Hindlimb muscle (tissue), 1 donor: ENCODE measurements at places on chromosomes 6 and 20. TPM values are rescaled to one million over a fixed set of nuclear protein-coding genes. Genes with fewer than 3 reads are reported as not detected.
A peak's percentile ranks its signal among the peaks of the same experiment; 100 is the strongest.

Gene HCRTR2
- not detected for polyA plus RNA-seq

Gene BNIP5
- polyA plus RNA-seq, result 0.28 TPM

Gene CRISP2
- not detected for polyA plus RNA-seq

Gene OXT
- 0.50 TPM for polyA plus RNA-seq

Gene NRSN1
- polyA plus RNA-seq, result not detected

Gene BPI
- polyA plus RNA-seq, result 0.52 TPM

Gene REM1
- 6.6 TPM for polyA plus RNA-seq

Gene COL19A1
- 9.5 TPM for polyA plus RNA-seq

Gene AVP
- not detected for polyA plus RNA-seq

Gene SNAP25
- polyA plus RNA-seq, result 1.1 TPM

Gene DHX35
- 9.9 TPM for polyA plus RNA-seq

Gene HLA-G
- polyA plus RNA-seq, result 0.39 TPM

Gene DNAH8
- polyA plus RNA-seq, result 0.49 TPM

Gene E2F3
- 7.6 TPM for polyA plus RNA-seq

- DNase-seq, result no peak
Measured at GRCh38 chr6:128406453-128406852, 113.9 kb downstream of the PTPRK start.

DNA sequence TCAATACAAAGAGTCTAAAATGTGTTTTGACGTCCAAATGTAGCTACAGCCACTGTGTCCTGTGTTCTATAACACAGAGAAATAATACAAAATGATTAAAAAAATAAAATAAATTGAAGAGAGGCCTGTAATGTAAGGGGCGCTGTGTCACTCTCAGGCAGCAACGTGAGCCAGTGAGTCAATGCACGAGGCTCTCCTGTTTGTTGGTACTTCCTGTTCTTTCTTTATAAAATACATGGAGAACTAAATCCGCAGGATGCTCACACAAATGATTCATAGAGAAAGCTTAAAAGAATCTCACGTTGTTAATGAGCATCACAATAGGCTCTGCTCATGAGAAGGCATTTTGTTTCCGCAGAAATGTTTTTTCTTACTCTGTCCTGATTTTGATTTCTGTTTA lies 635.0 kb upstream of the AGPAT4 start:
- DNase-seq, result no peak

- no peak for DNase-seq
Measured at GRCh38 chr6:157222201-157222981, 100.9 kb downstream of the TMEM242 start.

DNA sequence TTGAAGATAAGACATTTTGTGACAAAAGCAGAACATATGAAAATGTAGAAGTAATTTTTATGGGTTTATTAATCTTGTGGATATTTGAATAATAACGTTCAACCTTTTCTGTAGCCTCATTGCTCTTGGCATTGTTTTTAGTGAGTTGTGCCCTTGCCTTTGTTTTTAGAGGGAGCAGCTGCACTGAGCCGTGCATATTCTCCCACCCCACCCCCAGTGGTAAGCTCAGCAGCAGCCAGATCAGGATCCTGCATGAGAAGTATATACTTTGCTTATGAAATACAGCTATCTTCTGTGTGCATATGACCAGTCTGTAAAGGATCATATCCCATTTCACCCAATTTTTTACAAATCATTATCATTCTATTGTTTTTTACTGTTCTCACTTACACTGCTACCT lies 184.2 kb downstream of the COL9A1 start:
- DNase-seq, result no peak

GRCh38 chr6:90175627-90176538 lies 120.8 kb downstream of the BACH2 start:
- DNase-seq, result no peak

- peak; percentile 37 for DNase-seq
Measured at GRCh38 chr6:107491760-107492660, 2.1 kb downstream of the SOBP start.

GRCh38 chr6:113564371-113565171 lies 292.6 kb upstream of the MARCKS start:
- DNase-seq, result peak; percentile 83

DNA sequence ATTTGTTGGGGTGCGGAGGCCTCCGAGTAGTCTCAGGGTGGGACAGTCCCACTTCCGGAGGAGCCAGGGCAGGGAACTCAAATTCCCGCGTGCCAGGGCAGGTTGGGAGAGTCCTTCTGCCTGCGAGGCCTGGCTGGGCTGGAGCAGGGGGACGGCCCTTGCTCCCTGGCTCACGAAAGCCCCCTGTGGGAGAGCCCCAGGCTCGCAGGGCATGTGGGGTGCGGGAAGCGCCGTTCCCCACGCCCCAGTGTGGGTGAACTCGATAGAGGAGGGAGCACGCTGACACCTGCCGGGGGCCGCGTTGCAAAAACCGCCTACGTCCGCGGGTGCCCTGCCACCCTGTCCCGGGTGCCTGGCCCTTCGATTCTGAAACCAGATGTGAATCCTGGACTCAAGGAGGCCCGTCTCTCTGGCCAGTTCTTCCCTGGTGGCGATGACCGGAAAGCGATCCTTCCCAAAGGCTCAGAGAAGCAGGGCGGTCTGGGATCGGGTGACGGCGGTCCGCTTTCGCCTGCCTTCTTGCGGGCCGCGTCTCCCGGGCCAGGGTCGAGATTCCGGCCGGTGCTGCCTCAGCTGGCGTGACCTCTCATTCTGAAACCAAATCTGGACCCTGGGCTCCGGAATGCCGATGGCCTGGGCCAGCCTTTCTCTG lies 1846.5 kb upstream of the DEFB115 start:
- no peak for DNase-seq

DNA sequence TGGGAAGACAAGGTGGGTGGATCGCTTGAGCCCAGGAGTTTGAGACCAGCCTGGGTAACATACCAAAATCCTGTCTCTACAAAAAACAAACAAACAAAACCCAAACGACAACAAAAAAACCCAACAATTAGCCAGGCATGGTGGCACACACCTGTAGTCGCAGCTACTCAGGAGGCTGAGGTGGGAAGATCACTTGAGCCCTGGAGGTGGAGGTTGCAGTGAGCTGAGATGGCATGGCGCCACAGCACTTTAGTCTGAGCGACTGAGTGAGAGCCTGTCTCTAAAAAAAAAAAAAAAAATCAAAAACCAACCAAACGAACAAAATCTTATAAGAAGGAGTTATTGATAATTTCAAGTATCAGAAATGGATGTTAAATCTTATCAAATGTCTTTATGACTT lies 114.9 kb downstream of the CDH26 start:
- no peak for DNase-seq

DNA sequence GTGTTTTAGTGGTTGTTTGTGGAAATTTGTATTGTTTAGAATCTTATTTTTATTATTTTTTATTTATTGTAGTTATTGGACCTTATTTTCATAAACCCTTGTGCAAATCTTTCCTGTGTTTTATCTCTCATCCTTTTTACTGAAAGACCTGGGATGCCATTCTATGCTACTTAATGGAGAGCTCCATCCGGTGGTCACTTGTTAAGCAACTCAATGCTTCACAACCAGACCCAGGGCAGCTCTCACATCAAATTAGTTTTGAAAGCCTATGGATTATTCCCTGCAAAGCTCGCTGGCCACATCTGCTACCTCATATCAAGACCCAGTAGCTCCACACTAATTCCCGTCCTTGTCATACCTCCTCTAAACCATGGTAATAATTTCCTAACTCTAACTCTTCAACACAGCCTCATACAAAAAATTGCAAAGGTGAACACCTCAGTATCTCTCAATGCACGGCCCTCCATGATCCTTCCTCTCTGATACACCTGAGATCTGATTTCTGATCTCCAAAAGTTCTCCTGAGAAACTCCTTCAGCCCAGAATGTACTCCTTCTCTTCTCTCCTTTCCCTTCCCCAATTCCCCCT lies 296.6 kb upstream of the MANEA start:
- no peak for DNase-seq

DNA sequence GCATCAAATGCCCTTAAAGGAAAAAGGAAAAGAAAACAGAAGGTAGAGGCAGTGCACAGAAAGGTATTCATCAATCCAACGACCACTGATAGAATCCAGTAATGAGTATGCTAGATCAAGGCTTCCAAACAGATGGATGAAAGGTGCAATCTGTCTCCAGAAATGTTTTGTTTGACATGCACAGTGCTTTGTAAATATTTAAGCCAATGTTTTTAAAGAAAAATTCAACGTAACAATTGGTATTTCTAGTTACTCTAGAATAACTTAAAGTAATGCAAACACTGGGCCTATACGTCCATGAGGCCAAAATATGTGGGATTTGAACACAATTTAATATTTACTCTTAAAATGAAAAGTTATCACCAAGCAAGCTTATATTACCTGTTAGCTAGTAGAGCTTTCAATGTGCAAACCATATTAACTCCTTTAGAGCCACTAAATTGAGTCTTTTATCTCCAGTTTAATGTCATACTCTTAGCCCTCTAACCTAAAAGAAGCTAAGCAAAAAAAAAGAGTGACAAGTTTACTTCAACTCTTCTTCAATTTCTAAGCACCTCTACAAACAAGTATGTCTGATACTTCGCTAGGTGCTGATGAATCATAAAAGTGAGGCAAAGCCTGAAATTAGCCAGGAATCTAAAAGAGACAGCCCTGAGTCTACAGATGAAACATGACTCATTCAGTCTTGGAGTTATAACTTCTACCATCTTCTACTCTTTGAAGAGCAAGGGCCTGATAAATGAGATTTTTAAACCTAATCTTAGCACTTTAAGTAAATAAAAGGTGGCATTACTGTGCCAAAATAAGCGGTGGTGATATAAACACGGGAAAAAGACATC lies 169.8 kb downstream of the PTPRK start:
- no peak for DNase-seq

- no peak for DNase-seq
Measured at GRCh38 chr6:385614-386013, 5.9 kb upstream of the IRF4 start.

DNA sequence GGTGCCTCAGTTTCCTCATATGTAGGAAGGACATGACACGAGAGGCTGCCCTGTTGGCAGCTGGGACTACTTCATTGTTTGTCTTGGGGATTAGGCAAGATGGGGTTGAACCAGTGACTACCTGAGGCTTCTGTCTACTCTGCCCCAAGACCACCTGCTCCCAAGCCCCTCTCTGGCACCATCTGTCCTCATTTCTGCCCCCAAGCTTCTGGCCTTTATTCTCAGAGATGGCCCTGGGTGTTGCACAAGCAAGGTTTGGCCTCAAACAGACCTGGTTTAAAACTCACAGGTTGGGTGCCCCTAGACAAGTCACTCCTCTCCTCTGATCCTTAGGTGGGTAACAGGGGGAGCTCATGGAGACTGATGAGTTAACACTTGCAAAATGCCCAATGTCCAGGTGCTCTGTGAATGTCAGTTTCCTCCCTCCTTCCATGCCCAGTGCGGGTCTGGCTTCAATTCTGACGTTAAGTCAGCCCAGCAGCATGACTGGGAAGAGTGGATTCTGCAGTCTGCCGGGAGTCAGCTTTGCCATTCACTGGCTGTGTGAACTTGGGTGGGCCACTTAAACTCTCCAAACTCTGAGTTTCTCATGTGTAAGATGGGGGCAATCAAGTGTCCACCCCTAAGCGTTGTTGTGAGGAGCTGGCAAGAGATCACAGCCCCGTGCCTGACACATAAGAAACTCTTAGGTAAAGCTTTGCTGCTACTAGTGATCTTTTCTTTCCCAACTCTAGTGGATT lies 84.5 kb upstream of the TOX2 start:
- DNase-seq, result no peak

- DNase-seq, result no peak
Measured at GRCh38 chr6:107629548-107630129, 139.7 kb downstream of the SOBP start.

DNA sequence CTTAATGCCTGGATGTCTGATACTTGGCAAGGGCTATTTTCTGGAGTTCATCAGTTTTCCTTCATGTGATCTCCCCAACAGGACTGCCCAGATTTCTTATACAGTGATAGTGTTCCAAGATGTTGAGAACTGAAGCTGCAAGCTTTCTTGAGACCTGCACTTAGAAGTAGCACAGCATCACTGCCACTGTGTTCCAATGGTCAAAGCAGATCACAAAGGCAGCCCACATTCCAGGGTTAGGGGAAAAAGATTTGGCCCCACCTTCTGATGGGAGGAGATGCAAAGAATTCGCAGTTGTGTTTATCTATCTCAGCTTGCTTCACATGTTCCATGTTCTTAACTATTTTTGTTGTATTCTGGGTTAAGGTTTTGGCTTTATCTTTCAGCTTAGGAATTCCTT lies 78.2 kb downstream of the GPX5 start:
- DNase-seq, result no peak

DNA sequence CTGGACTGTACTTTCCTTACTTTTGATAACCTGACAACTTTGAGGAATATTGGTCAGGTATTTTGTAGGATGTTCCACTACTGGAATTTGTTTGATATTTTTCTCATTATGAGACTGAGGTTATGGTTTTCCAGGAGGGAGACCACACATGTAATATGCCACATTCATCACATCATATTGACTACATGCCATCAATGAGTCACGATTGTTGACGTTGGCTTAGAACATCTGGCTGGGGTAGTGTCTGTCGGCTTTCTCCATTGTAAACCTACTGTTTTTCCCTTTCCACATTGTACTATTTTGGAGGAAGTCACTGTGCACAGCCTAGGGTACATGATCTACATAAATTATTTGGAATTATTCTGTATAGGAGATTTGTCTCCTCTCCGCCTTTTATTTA lies 1.4 kb upstream of the STX11 start:
- DNase-seq, result no peak

- no peak for DNase-seq
Measured at GRCh38 chr20:64191002-64191401, 26.8 kb downstream of the MYT1 start.

DNA sequence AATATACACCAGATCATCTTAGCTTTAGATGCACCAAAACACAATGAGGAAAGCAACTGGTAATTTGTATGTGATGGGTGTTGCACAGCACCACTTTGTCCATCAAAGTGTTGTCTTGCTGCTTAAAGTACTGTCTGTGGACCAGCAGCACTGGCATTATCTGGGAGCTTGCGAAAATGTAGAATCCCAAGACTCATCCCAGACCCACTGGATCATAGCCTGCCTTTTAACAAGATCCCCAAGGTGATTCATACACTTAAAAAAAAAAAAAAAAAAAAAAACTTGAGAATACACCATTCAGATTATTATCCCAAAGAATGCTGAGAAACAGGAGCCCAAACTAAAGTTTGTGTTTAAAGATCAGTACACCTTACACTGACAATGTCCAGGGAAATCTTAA lies 123.4 kb downstream of the TASP1 start:
- DNase-seq, result no peak
